Upper lobe of left lung (tissue), 6 donors: ENCODE measurements at places on chromosomes 7 and 10. TPM values are rescaled to one million over a fixed set of nuclear protein-coding genes. Genes with fewer than 3 reads are reported as not detected.

The RAB19 gene
- 1.2 TPM for total RNA-seq

The IL6 gene
- total RNA-seq: 6.3 TPM

The OR2A1 gene
- not detected for total RNA-seq

The FAM241B gene
- total RNA-seq: 3.1 TPM

The EIF5AL1 gene
- total RNA-seq: 0.37 TPM

The BBS9 gene
- 25.5 TPM for total RNA-seq

The IFIT1 gene
- 9.8 TPM for total RNA-seq

The VAX1 gene
- not detected for total RNA-seq

The LRIT1 gene
- total RNA-seq: not detected

The AGK gene
- 11.5 TPM for total RNA-seq

The ZNF853 gene
- 7.4 TPM for total RNA-seq

The CALML3 gene
- not detected for total RNA-seq

The SH3PXD2A gene
- 31.4 TPM for total RNA-seq

The HMX3 gene
- total RNA-seq: not detected

The CPA2 gene
- not detected for total RNA-seq

The NKX2-3 gene
- total RNA-seq: not detected

The DDC gene
- total RNA-seq: not detected

The DOCK1 gene
- 55.7 TPM for total RNA-seq

The ENTPD1 gene
- 21.0 TPM for total RNA-seq

The AGMO gene
- total RNA-seq: not detected

The MYH16 gene
- total RNA-seq: not detected

The PAPSS2 gene
- total RNA-seq: 217 TPM

The POLR2J2 gene
- total RNA-seq: 3.9 TPM

The HOXA6 gene
- 5.8 TPM for total RNA-seq

The ABCF2 gene
- total RNA-seq: 19.8 TPM

The CUBN gene
- 1.0 TPM for total RNA-seq

The MUC3A gene
- total RNA-seq: 3.1 TPM

The WDR86 gene
- total RNA-seq: 5.4 TPM

The TMEM26 gene
- total RNA-seq: not detected

The NEUROD6 gene
- not detected for total RNA-seq

The GPR26 gene
- not detected for total RNA-seq

The ASB15 gene
- total RNA-seq: not detected

The RTKN2 gene
- 47.3 TPM for total RNA-seq

The CELF2 gene
- total RNA-seq: 82.7 TPM

The OR6V1 gene
- total RNA-seq: not detected

The HEPACAM2 gene
- total RNA-seq: not detected

The HDAC9 gene
- 9.4 TPM for total RNA-seq

The LYZL1 gene
- total RNA-seq: not detected

The TMEM229A gene
- total RNA-seq: not detected

The CTNNA3 gene
- not detected for total RNA-seq

The TYW1B gene
- total RNA-seq: 2.4 TPM

The PON1 gene
- 1.7 TPM for total RNA-seq

The EVX1 gene
- total RNA-seq: not detected

The C7orf57 gene
- total RNA-seq: 0.29 TPM

The UCN3 gene
- not detected for total RNA-seq
